ENCODE measurements at places on chromosomes 4 and X.
A peak's percentile ranks its signal among the peaks of the same experiment; 100 is the strongest.

DNA sequence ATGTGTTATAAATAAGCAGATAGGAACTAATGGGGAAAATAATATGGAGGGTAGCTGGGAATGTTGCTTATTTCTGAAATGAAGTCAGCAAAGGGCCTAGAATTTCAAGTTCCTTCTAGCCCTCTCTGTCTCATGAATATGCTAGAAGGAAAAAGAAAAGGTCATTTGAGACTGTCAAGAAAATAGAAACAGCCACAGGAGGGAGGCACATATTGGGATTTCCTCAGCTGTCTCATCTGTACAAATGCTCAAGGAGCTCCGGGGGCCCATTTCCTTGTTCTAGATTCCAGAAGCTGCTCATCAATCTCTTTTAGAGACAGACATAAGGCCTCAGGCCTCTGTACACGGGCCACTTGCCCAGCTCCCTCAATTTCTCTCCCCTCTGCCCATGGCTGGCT lies 127.6 kb upstream of the ETNPPL start:
- peak; percentile 12 for DNase-seq

DNA sequence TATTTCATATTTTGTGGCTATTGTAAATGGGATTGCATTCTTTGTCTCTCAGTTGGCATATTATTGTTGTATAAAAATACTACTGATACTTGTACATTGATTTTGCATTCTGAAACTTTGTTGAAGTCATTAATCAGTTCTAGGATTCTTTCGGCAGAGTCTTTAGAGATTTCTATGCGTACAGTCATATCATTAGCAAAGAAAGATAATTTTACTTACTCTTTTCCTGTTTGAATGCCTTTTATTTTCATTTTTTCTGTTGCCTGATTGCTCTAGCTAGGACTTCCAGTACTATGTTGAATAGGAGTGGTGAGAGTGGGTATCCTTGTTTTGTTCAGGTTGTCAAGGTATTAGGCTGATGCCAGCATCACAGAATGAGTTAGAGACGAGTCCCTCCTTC lies 722.0 kb upstream of the PCDH10 start:
- no peak for DNase-seq

- peak; percentile 69 for DNase-seq
Measured at GRCh38 chr4:173529477-173530325, at the start of gene HAND2. Gene HAND2, minus strand, starts transcription at chr4:173530229. Its CDS starts 940 bp downstream, at chr4:173529289.

DNA sequence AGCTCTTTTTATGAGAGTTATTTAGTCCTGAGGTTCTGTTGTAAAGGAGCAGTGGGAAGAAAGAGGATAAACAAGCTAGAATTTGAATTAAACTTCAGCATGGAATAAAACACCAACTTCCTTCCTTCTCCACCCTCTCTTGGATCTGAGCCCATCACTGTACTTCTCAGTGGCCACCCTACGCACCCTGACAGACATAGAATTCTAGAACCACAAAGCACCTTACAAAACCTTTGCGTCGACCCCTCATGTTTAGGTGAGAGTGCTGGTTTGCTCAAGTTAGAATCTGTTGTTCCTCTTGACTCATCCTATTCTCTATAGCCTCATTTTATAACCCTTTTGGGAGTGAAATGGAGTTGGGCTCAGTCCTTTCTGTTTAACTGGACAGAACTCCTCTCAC lies 84.6 kb upstream of the RPL34 start:
- no peak for DNase-seq

DNA sequence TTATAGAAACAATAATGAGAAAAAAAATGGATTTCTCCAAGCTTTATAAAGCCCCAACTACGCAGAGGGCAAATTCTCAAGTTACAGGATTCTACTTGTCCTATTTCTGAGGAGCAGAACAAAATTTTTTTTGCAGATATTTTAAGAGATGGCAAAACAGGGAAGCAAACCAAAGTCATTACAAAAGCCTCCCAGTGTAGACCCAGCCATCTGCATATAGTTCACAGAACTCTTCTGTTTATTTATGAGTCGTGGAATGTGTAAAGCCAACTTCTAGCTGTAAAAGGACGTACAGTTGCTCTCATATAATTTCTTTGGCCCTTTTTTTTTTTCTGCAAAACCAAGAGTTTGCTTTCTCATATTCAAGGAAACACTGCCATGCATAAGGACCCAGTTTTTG lies 120.4 kb downstream of the PCDH7 start:
- no peak for DNase-seq

GRCh38 chrX:31063114-31063513 lies 8.7 kb downstream of the FTHL17 start:
- no peak for DNase-seq

DNA sequence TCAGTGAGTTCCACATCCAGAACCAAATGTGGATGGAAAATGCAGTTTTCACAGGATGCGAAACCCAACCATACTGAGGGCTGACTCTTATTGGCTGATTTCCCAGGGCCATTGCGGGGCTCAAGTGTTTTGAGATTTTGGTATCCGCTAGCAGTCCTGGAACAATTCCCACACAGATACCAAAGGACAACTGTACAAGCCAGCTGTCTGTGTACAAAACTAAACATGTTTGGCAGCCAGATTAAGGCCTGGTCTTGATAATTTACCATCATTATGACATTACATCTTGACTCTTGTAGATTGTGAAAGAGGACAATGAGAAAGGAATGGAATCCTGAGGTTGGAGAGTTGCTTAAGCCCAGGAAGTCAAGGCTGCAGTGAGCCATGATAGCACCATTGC lies 121.9 kb downstream of the DKK2 start:
- DNase-seq: no peak
